ENCODE measurements at places on chromosomes 5 and 9.

DNA sequence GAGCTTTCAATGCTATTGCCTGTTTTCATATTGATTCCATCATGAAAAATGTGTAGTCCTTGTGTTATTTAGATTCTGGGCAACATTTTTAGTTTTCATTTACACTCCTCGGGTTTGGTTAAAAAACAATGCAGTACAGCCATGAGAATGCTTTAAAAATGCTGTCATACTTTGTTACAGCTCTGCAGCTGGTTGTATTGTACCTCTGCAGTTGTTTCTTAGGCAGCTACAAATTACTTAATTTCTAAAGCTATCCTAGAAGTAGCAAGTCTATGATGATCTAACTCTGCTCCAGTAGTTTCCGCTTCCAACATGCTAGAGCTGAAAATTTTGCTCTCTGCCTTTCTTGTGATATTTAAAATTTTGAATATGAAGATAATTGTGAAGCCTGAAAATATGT, 20.2 kb downstream of the SNX18 start:
- no peak for DNase-seq

GRCh38 chr5:28737682-28738081, 1699.3 kb upstream of the CDH9 start:
- no peak for DNase-seq

DNA sequence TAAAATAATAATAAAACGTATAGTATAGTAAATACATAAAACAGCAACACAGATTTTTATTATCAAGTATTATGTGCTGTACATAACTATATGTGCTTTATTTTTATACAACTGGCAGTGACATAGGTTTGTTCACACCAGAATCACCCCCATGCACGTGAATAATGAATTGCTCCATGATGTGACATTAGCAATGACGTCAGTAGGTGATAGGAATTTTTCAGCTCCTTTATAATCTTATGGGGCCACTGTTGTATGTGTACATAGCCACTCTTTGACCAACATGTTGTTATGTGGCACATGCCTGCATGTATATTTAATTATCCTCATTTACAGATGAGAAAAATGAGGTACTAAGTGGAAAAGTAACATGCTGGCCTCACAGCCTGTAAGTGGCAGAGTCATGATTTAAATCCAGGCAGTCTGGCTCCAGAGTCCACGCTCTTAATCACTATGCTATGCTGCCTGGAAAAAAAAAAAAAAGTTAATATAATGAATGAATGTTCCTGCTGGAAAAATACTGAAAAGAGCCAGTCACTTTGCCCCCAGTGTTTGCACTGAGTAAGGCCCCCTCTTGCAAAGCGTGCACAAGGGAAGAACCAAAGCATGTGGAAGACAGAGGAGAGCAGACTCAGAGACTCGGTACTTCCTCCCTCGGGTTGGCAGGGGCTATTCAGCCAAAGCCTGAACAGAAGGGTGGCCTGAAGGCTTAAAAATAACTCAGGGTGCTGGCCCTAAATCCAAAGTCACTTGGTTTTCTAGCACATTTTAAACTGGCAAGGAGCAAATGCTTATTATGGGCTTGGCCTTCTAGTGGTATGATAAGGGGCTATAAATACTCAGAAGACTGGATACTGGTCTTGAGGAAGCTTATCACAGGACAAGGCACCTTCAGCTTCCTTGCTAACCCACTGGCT, 206.8 kb downstream of the GLIS3 start:
- DNase-seq: no peak

DNA sequence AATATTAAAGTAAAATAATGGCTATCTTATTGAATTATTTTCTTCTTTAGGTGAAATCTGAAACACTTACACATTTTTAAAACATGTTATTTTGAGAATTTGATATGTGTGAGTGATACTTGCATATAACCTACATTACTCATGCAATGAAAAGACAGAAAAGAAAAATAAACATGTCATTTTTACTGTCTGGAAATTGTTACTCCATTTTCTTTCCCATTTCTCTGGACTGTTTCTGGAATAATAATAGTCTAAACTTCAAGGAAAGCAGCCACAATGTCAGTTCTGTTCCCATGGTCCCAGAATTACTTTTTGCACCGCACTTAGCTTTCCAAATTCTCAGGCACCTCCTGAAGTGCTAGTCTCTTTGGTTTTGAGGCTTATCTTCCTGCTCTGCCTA, 145.5 kb downstream of the PRR16 start:
- no peak for DNase-seq

DNA sequence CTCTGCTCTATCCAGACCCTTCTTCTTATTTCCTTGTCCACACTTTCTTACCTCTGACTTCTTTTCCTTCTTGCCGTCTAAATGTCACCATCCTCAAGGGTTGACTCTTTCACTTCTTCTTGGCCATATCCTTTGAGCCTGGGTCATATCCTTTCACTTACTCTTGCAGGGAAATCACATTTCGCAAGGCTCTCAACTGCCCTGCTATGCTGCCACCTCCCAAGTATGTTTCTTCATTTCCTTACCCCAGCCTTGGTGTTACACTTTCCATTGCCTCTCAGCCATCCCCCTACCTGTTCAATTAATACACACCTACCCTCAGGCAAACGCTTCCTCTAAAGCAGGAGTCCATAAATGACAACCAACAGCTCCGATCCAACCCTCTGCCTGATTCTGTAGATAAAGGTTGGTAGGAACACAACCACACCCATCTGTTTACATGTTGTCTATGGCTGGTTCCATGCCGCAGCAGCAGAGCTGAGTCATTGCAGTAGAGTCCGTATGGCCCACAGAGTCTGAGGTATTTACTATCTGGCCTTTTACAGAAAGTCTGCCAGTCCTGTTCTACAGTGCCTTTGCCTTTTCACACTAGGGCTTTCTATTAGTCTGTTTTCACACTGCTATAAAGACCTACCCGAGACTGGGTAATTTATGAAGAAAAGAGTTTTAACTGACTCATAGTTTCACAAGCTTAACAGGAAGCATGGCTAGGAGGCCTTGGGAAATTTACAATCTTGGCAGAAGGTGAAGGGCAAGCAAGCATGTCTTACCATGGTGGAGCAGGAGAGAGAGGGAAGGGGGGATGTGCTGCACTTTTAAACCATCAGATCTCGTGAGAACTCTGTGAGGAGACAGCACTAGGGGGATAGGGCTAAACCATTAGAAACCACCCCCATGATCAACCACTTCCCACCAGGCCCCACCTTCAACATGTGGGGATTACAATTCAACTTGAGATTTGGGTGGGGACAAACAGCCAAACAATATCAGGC, 97.9 kb downstream of the SV2C start:
- DNase-seq: no peak

GRCh38 chr5:141484641-141485311, at the start of gene PCDHGC4:
Gene PCDHGC4 (plus strand): TSS chr5:141485030. CDS start chr5:141485174, 144 bp downstream.
- no peak for DNase-seq

- DNase-seq: no peak
These were observed 34.0 kb upstream of the SYNPO start for GRCh38 chr5:150606476-150606875.

- no peak for DNase-seq
These were observed 16.5 kb downstream of the CSF2 start for GRCh38 chr5:132090107-132090506.

GRCh38 chr5:175813943-175814630, 57.3 kb upstream of the CPLX2 start:
- no peak for DNase-seq

- DNase-seq: no peak
These were observed 12.6 kb upstream of the EXOC3 start for GRCh38 chr5:430214-430925.

GRCh38 chr5:113166261-113166660, 189.7 kb downstream of the DCP2 start:
- no peak for DNase-seq

- no peak for DNase-seq
These were observed 140.3 kb downstream of the ZSWIM6 start for GRCh38 chr5:61472172-61472958.

DNA sequence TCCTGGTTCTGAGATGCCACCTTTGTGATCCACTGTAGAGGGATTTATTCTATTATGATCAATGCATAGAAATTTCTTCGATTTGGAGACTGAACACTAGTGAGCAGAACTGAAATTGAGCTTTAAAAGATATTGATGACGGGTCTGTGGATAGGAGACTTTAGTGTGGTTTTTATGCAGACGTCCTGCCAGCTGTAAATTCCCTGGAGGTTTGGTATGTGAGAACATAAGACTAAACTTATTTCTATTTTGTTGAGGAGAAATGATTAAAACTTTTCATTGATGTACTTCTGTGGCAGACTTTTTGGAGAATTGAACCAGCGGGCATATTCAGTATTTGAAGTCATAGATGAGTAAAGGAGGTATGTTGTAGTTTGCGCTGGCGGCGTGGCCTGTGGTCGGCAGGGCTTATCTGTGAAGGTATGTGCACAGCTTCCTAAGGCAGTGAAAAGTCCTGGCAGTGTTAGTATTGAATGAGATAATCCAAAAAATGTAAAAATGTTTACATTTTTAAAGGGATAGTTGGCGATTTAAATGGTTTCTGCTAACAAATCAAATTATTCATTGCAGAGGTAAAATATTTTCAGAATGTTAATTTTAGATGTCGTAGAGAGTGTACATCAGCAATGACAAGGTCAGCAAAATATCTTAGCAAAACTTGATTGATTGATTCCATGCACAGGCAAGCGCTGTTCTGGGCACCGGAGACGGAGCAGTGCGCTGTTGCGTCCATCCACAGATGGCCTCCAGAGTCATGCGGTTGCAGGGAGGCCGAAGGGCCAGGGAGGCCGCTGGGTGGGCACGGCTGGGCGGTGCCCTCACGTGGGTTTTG, 20.4 kb downstream of the TENT4A start:
- no peak for DNase-seq

DNA sequence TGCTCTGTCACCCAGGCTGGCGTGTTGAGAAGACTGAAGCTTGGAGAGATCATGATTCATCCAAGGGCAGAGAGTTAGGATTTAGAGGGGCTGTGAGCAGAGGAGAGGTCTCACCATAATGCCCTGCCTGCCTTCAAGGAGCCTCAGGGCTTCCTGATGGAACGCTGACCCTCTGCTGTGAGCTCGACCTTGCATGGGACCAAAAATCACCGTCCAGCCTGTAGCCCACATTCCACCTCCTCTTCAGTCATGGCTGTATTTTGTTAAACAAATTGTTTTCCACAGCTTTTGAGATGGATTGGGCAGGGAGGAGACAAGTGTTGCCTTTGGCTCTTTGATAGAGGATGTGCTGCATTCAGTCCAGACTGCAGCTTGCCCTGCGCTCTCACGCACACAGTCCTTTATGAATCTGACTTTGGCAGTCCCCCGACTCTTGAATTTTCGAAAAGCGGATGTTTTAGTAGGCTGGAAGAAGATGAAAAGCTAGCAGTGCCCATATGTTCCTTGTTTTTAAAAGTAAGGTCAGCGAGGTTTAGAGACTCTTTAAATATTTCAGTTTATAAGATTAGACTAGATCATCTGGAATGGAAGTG, 79.5 kb downstream of the MVB12B start:
- DNase-seq: no peak

GRCh38 chr9:79570448-79571308, 1.1 kb upstream of the TLE4 start:
- peak; percentile 48 for DNase-seq

DNA sequence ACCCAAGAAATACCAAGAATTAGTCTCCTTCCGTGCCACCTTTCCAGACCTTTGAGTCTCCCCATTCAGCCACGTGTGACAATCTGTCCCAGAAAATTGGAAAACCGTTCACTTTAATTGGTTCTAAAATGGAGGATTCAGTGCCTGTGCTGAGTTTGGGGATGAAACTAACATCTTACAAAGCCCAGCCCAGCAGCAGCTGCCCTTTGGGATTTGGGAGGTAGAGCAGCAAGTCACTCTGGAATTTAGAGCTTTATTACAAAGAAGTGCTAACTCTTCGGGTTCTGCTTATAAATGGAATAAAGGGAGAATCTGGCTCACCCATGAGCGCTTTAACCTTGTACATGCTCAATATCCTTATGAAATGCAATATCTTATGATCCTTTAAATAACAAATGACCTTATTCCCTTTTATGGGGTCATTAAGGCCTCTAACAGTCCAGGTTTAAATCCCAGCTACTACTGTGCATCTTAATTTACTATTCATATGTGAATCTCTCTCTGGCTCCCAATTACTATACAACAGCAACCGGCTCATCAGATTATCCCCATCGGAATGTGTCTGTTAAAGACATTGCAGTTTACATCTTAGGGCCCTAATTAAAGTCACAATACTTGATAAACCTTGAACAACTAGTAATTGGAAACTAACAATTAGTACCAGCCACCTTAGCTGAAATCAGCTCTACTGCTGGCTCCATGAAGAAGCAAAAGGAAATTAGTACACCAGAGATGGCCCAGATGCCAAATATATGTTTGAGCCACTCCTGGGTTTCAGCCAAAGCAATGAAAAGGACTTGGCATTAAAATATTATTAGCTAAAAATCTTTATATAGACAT, 271.8 kb upstream of the SMARCA2 start:
- no peak for DNase-seq

DNA sequence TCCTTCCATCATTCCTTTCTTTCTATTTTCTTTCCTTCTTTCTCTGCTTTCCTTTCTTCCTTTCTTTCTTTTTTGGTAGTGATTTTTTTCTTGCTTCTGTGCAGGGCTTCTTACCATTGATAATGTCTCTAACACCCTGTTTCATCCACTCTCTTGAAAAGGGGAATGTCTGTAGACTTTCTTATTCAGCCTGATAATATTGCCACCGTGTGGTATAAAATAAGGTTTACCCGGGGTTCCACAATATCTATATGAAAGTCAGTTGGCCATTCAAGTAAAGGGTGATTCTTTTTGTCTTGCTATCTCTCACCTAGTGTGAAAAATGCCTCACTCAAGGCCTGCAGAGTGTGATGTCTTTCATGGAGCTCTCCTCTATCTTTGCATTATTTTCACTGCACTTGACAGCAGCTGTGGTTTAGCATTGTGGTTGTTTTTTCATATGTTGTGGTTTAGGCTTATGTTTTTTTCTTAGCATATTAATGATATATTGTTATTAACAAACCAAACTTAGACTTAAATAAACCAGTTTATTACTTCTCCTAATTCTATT, 153.9 kb downstream of the CSNK1G3 start:
- no peak for DNase-seq

DNA sequence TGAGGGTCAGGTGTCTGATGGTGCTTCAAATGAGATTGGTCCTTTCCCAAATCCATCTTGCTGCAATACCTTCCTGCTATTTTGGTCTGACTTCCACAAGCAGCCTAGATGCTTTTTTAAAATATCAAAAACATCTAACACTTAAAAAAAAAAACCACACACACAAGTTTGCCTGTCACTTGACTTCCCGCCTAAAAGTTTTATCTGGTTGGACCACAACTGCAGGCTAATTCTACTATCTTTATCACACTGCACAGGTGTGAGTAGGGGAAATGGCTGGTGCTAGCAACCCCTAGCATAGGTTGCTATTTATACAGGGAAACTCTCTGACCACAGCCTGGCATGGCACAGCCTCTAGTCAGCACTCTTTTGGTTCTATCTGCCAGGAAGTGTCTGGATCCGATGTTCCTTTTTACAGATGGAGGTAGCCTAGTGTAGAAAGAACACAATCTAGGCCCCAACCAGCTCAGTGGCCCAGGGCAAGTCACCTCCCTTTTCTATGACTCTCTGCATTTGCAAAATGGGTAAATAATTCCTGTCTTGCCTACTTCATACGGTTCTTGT, at the start of gene HEMGN:
Gene HEMGN (minus strand): TSS at position 92 of the 564 bp plus-strand sequence. CDS start 36 bp downstream, at position 56.
- DNase-seq: peak; percentile 50

DNA sequence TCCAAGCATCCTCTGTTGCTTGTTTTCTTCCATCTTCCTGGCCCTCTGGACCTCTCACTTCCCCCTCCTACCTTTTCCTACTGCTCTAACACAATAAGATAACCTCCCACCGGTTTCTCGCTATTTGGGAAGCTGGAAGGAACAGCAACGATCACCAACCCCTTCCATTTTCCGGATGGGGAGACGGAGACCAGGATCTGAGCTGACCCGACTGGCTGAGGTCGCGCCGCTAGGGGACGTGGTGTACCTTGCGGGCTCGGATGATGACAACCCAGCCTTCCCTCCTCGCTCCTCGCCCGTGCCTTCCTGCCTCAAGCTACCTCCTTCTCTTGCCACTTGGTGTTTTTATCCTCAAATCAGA, 1.9 kb downstream of the LPAR1 start:
- no peak for DNase-seq

Data from CD4-positive, alpha-beta T cell treated with Interleukin-17A for 4 hours (primary cell).